ENCODE measurements at places on chromosomes 5 and 9.
A peak's percentile ranks its signal among the peaks of the same experiment; 100 is the strongest.

DNA sequence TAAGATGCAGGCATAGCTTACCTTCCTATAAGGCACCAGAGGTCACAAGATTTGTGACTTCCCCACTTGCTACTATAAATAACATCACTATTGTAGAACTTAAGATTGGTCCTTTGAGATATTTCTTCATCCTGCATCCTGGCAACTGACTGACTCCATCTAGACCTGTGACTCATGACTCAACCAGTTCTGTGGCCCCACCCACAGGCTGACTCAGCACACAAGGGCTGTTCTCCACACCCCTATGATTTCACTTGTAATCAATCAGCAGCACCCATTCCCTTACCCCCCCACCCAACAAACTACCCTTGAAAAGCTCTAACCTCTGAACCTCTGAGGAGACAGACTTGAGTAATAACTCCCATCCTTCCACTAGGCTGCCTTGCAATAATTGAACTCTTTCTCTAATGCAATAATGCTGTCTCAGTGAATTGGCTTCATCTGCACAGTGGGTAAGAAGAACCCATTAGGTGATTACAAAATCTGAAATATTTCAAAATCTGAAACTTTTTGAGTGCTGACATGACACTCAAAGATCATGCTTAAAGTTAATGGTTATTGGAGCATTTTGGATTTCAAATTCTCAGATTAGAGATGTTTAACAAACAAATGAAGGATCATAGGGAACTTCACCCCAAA is 296.7 kb downstream of the ARL15 start:
- DNase-seq, result no peak

DNA sequence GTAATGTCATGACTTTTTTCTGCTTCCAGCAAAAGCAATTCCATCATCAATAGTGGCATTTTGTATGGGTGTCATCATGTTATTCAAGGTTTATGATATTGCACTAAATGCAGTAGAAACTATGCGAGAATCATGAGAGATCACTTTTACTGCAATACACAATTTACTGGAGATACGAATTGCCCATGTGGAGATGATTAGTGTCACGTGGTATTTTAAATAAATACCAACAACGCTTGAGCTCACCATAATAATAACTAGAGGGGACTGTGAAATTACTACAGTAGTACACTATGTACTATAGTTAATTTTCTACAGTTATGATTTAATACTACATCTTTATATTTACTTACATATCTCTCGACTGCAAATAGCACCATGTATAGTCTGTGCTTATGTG is 49.7 kb downstream of the FAM174A start:
- DNase-seq, result no peak

DNA sequence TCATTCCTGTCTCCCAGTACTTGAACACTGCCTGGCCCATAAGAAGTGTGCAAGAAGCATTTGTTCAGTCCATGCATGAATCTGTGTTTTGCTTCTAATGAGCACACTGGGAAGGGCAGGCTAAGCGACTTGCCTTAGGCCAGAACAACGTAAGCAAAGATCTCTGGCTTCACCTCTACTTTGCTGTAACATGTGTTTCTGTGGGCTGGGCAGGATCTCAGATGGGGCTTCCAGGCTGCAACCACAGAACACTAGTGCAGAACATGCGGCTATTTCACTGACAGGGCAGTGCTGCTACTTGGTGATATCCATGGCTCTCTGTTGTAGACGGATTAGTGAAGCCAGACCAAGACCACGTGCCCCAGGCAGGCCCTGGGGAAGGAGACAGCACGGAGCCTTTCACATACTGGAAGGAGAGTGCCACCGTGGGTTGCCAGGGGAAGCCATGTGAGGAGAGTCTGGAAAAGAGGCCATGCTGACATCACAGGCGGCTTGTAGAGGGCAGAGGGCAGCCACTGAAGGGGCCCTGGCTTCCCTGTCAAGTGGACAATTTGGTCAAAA is 9.9 kb downstream of the DIRAS2 start:
- no peak for DNase-seq

DNA sequence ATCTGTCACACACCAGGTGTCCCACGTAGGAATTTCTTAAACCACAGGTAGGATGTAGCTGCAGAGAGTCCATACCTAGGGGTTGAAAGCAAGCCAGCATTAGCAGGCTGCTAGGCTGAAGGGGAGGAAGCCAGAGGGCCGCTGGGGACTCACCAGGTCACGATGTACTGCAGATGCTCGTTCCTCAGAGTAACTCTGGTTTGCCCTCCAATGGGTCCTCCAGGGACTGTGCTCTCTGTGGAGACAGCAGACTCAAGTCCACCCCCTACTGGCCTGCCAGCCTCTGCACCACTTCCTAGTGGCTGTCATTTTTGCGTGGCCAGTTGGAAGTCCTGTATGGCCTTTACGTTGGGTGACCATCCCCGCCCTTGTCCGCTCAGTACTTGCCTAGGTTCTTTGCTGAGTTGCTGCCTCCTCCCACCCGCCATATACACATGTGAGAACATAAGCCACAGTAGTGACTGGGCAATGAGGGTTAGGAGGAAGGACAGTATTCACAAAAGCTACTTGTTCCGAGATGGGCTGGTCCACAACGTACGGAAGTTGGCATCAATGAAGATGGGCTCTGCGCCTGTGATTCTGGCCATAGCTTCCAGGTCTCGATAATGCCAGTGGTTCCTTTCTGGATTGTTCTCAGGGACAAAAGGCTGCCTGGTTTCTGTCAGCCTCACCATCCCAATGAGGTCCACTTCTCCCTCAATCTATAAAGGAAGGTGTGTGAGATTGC is 4.1 kb downstream of the RPL7A start:
- peak; percentile 91 for DNase-seq

GRCh38 chr9:134545543-134546245 is 95.9 kb upstream of the COL5A1 start:
- no peak for DNase-seq

- DNase-seq, result no peak
These were observed 29.6 kb downstream of the ARHGEF28 start for GRCh38 chr5:73655521-73656160.
